NCI-H1092 treated with DMSO at 0.1 percent for 48 hours (cell line): ENCODE measurements at places on chromosomes 3 and 15.

DNA sequence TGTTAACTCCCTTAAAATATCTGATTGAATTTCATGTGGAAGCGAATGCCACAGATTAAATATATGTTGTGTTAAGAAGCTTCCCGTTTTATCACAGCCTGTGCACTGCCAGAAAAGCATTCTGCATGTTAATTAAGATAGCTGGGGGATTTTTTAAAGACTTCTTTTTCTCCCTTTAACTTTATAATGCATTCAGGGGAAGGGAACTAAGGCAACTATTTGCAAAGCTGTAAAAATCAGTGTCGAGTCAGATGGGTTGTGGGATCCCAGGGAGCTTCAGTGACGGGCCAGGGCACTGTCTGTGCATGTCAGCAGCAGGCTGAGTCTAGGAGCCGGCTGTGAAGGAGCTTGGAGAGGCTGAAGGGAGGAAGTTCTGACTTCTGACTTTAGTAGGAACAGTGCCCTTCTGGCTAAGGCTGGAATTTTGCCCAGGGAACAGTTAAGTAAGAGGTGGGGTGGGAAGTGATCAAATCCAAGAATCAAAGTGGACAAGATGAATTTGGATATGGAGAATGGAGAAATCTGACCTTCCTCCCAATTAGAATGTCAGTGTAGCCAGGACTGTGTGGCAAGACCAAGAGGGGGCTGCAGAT is 77.7 kb downstream of the ABHD5 start:
- no peak for DNase-seq

DNA sequence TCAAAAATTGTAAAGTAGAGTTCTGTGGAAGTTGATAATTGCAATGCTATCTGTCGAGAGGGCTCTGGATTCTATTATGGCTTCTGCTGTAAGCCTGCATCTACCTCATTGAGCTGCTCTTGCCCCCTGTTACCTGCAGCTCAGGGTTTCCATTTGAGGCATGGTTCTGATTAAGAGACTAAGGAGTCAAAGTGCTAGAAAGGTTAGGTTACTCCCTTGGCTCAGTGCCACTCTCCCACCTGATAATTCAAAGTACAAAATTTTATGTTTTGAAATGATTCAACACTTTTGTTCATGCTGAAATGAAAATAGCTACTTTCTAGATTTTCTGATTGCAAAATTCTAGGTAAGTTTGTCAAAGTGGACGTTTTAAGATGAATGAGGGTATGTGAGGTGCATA is 220.5 kb upstream of the SATB1 start:
- no peak for DNase-seq

DNA sequence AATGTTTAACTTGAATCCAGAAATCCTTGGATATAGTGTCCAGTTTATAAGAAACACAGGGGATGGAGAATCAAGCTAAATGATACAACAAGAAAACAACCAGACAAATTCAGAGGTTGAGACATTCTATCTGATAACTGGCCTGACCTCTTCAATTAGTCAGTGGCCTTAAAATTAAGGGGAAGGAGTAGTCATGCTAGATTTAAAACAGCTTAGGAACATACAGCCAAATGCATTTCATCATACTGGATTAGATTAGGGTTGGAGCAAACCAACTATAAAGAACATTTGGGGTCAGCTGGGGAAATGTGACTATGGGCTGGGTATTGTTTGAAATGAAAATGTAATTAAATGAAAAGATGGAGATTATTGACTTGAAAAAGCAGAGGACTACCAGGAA is 53.3 kb downstream of the PPARG start:
- no peak for DNase-seq

DNA sequence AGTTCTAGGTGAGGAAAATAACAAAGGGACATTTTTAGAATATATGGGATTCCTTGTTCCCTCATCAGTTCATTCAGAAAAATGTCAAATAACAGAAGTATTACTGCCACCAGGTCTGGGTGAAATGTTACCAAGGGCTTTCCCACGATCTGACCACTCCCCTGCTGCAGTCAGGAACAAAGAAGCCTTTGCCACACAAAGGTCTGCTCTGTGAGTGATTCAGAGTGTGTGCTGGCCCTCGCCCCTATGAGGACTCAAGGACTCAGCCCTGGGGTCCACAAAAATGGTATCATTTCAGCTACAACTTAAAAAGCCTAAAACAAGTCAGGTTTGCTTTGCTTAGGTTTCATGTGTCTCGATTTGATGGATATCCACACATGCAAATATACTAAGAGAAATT is 5.0 kb downstream of the MKRN3 start:
- no peak for DNase-seq

GRCh38 chr15:80382285-80382684 is 21.9 kb upstream of the ARNT2 start:
- no peak for DNase-seq

DNA sequence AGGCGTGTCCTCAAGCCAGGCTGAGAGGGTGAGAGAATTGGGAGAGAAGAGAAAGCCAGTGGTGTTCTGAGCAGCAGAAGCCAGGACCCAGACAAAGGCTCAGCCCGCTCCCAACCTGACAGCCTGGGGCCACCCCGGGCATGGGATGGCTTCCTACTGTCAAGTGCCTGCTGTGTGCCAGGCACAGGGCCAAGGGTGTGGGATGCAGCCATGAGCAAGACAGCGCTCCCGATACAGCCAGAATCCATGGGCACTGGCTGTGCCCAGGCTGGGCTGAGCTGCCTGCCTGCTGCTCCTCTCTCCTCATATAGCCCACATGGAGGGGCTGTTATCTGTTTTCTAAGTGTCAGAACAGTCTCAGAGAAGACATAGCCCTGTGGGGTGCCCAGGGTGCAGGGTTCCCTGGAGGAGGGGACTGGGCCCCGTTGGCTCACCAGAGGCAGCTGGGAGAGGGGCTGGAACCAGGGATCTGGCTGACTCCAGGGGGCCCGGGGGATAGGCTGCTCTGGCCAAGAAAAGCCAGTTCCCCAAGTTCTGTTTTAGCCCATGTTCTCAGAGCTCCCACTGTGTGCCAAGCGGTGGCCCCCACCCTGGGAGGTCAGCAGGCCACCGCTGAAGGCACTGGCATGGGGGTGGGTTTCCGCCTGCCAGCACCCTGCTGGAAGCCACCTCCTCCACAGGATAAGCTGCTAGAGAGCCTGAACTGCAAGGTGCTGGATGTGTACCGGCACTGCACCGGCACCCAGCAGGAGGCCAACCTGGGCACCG is 39.0 kb downstream of the CFAP100 start:
- peak; percentile 43 for DNase-seq

GRCh38 chr15:63942486-63943365 is 103.6 kb downstream of the DAPK2 start:
- DNase-seq, result no peak

GRCh38 chr3:68288085-68288484 is 633.7 kb upstream of the SUCLG2 start:
- no peak for DNase-seq

- no peak for DNase-seq
Measured at GRCh38 chr3:49260806-49261324, 16.2 kb downstream of the C3orf62 start.

DNA sequence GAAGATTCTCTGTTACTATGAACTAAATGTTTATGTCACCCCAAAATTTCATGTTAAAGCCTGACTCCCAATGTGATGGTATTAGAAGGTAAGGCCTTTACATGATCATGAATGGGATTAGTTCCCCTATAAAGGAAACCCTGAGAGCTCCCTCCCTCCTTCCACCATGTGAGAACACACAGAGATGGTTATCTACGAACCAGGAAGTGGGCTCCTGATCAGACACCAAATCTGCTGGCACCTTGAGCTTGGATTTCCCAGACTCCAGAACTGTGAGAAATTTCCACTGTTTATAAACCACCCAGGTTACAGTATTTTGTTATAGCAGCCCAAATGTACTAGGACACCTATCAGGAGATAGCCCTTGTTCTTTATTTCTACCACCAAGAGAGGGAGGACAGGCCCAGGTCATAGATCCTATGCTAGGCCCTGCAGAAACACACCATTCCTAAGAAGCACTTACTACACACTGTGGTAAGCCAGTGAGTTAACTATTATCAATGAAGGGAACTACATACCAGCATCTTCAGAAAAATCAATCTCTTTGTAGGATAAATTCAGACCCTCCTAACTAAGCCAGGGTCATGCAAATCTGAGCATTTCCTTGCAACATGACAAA is 59.0 kb downstream of the PRKAR2A start:
- no peak for DNase-seq

DNA sequence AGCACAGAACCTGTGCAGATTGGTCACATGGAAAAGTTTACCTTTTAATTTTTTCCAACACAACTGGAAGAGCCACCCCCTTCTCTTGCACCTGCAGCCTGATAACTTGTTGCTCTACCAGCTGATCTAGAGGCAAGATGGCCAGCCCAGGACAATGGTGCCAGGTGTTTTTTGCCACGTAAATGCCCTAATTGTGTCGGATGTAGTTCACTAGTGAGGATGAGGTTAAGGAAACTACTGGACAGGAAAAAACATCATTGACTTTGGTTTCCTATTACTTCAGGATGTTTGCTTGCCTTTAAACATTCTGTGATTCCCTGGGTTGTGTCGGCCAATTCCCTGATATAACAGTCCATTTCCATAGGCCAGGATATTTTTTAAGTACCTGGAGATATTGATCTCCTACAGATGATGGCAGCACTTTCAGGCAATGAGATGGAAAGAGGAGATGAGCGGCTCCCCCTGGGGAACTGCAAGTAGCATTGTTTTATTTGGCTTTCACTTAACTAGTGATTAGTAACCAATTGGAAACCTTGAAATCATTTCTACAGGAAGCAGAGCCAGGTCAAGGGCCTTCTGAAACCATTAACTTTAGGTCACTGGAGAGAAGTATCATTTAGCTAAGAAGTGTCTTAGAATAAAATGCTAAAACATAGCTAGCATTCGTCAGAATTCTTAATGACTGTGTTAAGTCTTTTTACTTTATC is 72.5 kb downstream of the OSBPL10 start:
- peak; percentile 56 for DNase-seq

- DNase-seq, result no peak
Measured at GRCh38 chr3:168312984-168313383, 217.3 kb upstream of the GOLIM4 start.

DNA sequence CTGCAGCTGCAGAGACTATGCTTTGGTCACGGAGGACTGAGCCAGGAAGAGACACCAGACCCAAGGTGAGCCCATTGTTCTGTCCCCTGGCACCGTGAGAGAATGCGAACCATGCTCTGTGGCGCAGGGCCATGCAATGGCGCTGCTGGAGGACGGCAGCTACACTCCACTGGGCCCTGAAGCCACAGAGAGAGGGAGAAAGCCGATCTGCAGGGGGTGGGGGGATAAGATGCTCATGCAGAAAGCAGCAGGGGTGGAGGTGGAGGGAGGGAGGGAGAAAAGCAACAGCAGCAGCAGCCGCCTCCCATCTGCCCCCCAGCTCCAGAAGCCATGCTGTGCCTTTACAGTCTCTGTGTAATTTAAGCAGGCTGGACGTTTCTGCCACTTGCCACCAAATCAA is 5.3 kb downstream of the BDH1 start:
- DNase-seq, result no peak

DNA sequence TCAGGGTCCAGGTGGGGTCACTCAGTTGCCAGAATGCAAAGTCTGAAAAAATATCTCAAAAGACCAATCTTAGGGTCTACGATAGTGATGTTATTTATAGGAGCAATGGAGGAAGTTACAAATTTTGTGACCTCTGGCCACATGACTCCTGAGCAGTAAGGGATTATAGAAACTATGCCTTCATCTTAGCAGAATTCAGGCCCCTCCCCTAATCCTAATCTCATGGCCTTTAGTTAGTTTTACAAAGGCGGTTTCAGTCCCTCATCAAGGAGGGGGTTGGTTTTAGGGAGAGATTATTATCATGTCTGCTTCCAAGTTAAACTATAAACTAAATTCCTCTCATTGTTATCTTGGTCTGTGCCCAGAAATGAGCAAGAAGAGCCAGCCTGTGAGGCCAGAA is 5.9 kb upstream of the DCP1A start:
- no peak for DNase-seq
